Left ventricle myocardium superior (tissue), 1 donor: ENCODE measurements at places on chromosomes 7 and 10. TPM values are rescaled to one million over a fixed set of nuclear protein-coding genes. Genes with fewer than 3 reads are reported as not detected.

- no peak for DNase-seq
These were observed 88.4 kb downstream of the ABCA13 start for GRCh38 chr7:48259463-48260280.

Gene AGR3
- not detected for total RNA-seq

Gene SYNPO2L
- 237 TPM for total RNA-seq

GRCh38 chr7:34430456-34430855 lies 227.6 kb upstream of the NPSR1 start:
- DNase-seq = no peak

DNA sequence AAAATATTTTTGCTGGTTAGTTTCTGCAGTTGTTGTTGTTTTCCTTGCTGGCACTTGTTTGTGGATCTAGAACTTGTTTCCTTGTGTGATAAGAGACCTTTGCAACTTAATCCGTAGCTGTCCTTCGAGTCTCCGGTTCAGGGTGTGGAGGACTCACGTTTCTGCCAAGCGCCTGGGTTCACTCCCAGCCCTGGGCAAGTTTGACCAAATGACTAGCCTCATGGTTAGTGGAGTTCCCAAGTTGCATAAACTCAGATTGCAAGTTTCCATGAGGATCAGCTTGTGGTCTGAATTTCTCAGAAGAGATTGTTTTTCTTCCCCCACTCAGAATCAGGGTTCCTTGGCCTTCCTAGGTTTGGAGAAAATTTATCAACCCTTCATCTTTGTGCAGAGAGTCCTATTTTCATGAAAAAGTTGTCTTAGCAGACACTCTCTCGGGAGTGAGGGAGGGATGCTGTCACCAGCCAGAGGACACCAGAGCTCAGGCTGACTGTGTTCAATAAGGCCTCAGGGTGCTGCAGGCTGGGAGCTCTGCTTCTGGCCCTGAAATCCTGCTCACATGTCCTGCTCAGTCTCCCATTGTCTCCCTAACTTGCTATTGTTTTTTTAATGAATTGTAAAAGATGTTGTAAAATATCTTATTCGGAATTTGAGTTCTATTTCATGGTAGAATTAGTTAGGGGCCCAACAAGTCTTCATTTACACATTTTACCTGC lies 377.7 kb upstream of the KLF6 start:
- no peak for DNase-seq

GRCh38 chr10:74072503-74072902 lies 74.6 kb downstream of the VCL start:
- DNase-seq = no peak

Gene DGKI
- 0.47 TPM for total RNA-seq

GRCh38 chr10:84156009-84156408 lies 16.7 kb downstream of the GHITM start:
- no peak for DNase-seq

GRCh38 chr7:43725251-43725650 lies 4.1 kb downstream of the COA1 start:
- no peak for DNase-seq

- DNase-seq = no peak
These were observed 32.4 kb downstream of the TES start for GRCh38 chr7:116242759-116243158.

DNA sequence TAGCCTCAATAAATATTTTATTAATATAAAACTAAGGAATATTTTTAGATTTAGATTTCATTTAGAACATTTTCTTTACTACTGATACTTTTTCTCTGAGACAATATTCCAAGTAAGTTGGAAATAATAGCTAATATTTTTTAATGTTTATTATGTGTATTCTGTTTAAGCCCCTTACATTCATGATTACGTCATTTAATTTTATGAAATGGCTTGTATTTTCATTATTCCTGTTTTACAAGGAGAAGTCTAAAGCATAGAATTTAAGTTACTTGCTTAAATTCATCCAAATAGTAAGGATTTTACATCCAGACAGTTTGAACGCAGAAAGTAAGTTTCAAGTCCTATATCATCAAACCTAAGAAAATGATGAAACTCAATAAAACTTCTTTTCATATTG lies 6.1 kb downstream of the DGKB start:
- DNase-seq = no peak

DNA sequence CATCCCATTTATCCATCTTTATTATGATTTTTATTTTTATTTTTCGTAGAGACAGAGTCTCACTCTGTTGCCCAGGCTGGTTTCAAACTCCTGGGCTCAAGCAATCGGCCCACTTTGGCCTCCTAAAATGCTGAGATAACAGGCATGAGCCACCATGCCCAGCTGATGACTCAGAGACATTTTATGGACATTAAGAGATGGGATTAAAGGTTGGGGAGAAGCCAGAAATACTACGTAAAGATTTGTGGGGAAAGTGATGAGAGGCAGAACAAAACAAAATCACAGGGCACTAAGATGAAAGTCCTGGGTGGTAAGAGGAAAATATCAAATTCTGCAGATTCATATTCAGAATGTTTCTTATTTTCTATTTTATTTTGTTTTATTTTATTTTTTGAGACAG lies 7.6 kb downstream of the WNT8B start:
- DNase-seq = no peak

DNA sequence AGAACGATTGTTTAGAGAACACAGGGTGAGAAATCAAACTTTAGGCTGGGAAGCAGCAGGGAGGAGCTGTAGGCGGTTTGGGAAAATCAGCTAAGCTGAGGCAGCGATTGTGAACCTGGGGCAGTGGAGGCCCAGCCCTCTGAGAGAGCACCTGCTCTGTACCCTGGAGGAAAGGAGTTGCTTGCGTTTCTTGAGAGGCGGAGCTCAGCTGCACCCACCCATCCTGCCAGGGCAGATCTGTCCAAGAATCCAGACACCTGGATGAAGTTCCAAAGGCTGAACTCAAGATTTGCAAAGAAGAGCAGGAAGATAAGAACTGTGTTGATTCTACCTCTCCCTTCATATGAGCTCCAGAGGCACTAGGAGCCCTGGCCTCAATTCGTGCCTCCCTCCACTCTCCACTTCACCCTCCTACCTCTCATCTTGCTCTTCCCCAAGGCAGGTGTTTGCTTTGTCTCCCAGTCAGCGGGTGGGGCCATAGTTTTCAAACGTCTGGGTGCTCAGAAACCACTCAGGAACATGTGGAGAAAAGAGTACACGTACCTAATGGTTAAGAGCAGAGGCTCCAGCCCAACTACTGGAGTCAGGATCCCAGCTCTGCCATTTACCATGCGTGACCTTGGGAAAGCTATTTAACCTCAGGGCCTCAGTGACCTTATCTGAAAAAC lies 21.5 kb upstream of the TMEM213 start:
- no peak for DNase-seq

Gene EFCAB10
- total RNA-seq = not detected
